ENCODE measurements at places on chromosomes 7 and 10. TPM values are rescaled to one million over a fixed set of nuclear protein-coding genes. Genes with fewer than 3 reads are reported as not detected.
A peak's percentile ranks its signal among the peaks of the same experiment; 100 is the strongest.

Gene LRIT1
- not detected for polyA plus RNA-seq

Gene ECHDC3
- 10.8 TPM for polyA plus RNA-seq

Gene SPOCK2
- polyA plus RNA-seq, result 8.8 TPM

Gene IFIT5
- 14.9 TPM for polyA plus RNA-seq

Gene KLF14
- 0.19 TPM for polyA plus RNA-seq

DNA sequence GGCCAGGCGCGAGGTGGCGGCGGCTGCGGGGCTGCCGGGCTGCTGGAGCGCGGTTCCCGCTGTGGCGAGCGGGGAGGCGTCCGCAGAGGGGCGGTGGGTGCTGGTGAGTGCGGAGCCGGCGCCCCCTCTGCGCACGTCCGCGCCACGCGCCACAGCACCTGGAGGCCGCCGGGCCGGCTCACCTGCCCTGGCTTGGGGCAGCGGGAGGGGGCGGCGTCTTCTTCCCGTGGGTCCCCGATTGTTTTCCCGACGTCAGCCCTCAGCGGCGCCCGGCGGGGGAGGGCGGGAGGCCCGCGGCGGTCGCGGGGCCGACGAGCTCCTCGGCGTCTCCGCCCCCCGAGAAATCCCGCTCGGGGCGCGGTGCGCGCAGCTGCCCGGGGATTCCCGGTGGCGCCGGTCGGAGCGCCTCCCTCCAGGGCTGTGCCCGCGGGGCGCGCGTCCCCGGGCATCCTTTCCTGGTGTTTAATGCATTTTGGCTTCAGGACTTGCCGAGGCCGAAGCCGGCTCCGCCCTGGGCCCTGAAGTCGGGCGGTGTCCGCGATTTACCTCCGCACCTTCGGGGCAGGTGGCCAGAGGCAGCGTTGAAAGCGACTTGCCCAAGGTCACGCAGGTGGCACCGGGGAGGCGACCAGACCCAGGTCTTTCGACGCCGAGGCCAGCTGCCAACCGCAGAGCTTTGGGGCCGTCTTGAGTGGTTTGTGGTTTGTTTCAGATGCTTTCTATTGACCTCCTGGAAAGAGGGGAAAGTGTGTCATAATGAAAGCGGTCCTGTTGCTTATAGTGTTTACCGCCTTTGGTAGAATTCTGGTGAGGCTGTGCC lies 561 bp downstream of the PLEKHA1 start:
- peak; percentile 61 for DNase-seq

DNA sequence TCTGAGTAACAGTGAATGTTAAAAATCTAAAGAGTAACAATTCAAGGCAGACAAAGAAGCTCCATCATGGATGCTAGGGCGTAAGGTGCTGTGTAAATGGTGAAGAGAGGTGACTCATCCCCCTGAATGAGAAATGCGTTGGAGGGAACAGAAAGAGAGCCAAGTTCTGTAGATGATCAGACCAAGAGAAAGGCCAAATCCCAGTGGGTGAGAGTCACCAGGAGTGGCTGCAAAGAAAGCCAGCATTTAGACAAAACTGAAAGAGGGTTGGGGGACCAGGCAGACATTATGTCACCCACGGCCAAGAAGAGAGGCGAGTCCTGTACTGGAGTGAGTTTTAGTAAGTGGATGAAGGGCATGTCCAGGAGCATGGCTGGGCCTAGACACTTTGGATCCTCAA lies 153.1 kb downstream of the TRIL start:
- DNase-seq, result no peak

DNA sequence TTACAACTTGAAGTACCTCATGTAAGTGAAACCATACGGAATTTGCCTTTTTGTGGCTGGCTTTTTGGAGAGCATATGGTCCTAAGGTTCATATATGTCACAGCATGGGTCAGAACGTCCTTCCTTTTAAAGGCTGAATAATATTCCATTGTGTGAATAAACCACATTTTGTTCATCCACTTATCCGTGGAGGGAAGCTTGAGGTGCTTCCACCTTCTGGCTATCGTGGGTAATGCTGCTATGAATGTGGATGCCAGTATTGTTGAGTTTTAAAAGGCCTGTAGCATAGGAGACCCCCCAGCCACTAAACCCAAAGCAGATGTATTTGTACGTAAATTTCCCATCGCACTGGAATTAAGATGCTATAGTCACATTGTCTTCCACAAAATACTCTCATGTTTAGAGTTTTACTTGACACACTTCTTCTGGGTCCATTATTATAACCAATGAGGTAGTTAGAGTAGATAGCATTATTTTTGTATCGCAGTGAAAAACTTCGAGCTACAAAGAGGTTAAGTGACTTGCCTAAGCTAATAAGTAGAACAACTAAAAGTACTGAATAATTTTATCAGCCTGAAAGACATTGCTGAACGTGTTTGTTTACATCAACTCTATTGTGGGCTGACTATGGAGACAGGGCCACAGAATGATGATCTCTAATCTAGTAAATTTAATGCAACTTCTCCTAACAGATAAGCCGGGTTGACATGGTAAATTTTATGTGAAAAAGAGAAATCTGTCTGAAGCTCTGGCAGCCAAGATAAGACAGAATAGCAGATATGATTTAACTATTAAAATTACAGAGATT lies 183.0 kb upstream of the CTBP2 start:
- peak; percentile 4 for DNase-seq

DNA sequence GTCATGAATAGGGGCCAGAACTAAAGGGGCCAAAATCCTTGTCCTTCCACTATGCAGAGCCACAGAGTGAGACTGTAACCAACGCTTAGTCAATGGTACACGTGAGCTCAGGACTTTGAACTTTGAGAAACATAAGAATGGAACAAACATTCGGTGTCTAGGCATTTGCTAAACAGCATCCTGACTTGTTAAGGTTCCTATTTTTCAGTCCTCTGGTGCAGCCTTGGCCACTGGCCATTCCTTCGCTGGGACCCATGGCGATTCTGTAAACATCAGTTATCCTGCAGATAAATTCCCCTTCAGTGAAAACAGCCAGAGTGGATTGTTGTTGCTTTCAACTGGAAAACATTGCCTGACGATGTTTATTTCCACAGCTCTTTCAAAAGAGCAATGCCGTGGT lies 266.8 kb downstream of the SORCS1 start:
- peak; percentile 31 for DNase-seq

DNA sequence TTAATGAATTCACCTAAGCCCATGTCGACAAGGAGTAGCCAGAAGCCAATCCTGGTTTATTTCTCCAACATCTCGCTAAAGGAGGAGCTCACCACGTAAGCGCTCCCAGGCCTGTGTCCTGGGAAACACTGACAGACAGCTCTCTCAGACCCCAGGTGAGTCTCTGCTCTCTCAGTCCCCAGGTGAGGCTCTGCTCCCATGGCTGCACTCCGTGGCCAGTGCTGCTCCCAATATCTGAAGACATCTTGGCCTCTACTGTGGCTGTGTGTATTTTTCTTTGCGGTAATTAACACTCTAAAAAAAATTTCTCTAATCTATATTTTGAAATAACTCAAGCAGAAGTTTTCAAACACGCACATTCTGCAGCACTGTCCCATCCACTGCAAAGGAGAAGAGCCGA lies 564.5 kb downstream of the PTPRN2 start:
- DNase-seq, result no peak

- DNase-seq, result no peak
These were observed 45.9 kb upstream of the BET1 start for GRCh38 chr7:94050046-94050445.

DNA sequence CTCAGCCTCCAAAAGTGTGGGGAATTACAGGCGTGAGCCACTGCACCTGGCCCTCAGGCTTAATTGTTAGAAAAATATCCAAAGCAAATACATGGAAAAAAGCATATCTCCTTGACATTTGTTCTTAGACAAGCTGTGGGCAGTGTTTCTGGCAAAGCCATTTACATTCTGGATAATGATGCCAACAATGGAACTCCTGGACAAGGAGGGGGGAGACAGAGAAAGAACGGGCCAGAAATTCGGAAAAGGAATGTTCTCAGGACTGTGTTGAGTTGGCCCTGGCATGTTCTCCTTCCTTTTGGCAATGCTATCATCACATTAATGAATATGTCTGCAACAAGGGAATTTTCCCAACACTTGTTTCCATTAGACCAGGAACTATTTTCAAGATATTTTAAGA lies 88.7 kb downstream of the UBE2H start:
- DNase-seq, result no peak

- DNase-seq, result no peak
These were observed 4.0 kb upstream of the LEP start for GRCh38 chr7:128236924-128237586.

- peak; percentile 28 for DNase-seq
These were observed 12.8 kb upstream of the PROSER2 start for GRCh38 chr10:11810313-11810766.

DNA sequence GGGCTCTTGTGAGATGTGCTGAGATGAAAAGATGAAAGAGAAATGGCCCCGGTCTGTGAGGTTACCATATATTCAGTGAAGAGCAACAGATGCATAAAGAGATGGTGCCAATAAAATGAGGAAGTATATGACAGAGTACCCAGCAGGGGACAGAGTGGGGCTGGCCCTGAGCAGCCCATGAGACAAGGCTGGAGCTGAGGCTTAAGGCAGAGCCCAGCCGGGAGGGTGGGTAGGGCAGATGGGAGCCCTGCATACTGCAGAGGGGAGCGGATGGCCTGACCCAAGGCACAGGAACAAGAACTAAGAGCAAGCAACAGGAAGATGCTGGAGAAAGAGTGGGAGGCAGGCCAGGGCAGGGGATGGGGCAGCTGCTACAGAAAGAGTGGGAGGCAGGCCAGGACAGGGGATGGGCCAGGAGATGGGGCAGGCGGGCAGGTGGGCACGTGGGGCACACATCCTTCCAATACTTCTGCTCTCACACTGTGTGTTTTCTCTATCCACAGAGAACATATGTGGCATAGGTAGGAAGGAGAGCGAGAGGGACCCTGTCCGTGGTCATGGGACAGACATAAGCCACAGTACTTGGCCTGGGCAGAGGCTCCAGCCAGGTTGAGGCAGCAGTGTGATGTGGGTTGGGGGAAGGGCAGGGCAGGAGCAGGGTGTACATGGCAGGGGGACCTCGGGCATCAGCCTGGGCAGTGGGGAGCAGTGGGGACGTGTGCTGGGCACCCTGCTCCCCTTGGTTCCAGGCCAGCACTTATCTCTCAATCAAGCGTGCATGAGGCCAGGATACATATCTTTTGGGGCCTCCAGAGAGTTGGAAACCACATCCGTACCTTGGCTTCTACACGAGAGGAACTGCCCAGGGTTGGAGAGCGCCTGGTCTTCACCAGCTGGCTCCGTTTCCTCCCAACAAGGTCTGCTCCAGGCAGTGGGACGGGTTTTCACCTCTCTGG lies 91.6 kb upstream of the IKZF1 start:
- no peak for DNase-seq

DNA sequence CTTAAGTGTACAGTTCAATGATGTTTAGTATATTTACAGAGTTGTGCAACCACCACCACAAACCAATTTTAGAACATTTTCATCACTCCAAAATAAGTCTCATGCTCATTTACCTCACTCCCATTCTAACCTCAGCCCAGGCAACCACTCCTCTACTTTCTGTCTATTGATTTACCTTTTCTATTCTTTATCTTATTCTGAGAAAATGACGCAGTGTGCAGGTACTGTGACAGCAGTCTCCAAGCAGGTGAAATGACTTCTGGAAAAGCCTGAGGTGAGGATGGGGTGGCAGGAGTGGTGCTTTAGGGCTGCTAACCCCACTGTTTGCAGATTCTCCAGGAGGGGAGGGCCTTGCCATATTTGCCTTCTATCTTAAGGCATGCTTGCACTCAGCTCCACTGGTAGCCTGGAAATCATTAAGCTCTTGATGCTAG lies 39.5 kb downstream of the GARS1 start:
- no peak for DNase-seq

DNA sequence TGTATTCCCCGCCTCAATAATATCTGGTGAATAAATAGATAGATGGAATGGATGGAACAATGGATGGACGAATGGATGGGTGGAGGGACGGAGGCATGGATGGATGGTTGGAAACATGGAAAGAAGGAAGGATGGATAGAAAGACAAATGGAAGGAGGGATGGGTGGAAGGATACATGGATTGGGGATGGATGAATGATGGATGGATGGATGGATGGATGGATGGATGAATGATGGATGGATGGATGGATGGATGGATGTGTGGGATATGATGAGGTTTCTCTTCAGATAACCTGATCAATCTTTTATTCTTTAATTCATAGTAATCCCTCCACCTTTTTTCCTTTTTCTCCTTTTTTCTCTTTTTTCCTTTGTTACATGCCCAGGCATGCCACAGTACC lies 3.0 kb upstream of the AKR1B15 start:
- DNase-seq, result no peak

DNA sequence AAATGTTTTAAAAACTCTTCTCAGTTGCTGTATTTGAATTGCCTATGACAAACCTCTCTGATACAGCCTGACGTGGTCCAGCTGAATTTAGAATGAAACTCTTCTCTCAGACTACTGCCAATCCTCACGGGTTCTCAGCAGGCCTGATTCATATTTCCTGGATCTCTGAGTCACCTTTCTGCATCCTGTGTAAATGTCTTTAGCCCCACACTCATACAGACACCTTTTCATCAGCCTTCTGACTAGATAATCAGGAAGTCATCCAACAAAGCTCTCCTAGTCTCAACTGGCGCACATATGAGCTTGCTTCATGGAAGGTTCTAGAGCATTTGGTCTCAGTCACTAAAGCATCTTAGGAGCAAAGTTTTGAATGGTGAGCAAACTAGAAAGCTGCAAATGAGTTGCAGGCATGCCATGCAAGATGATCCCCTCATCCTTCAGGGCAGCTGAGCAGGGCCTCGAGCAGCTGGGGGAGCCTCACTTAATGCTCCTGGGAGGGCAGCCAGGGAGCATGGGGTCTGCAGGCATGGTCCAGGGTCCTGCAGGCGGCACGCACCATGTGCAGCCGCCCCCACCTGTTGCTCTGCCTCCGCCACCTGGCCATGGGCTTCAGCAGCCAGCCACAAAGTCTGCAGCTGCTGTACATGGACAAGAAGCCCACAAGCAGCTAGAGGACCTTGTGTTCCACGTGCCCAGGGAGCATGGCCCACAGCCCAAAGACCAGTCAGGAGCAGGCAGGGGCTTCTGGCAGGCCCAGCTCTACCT lies 182.8 kb downstream of the ARHGAP12 start:
- no peak for DNase-seq

DNA sequence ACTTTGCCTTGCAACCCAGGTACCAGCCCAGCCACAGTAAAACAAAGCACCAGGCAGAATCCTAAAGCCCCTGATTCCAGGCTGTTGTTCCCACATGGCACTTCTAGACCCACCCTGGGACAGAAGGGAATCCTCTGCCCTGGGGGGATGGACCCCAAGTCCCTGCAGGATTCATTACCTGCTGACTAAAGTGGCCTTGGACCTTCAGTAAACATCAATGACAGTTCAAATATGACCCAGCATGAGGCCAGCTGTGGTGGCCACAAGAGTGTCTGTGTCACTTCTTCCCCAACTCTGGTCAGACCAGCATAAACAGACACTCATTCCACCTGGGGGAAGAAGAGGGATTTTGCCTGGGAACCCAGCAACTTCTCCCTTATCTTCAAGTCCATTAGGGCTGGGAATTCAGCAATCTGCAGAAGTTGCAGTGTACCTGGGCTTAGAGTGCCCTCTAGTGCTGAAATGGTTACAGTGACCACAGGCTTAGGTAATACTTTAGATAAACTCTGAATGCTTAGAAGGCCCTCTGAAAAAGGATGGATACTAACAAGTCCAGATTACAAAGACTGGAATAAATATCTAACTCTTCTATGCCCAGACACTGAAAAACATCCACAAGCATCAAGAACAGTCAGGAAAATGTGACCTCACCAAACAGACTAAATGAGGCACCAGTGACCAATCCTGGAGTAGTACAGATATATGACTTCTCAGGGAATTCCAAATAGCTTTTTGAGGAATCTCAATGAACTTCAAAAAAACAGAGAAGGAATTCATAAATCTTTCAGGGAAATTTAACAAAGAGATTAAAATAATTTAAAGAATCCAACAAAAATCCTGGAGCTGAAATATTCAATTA lies 108.5 kb upstream of the TMEM168 start:
- peak; percentile 9 for DNase-seq
